ENCODE measurements at places on chromosomes 2 and 18. TPM values are rescaled to one million over a fixed set of nuclear protein-coding genes. Genes with fewer than 3 reads are reported as not detected.

Gene BZW1
- total RNA-seq: 193 TPM

Gene SIX3
- not detected for total RNA-seq

Gene TMEM178A
- 5.0 TPM for total RNA-seq

Gene CACNB4
- 5.0 TPM for total RNA-seq

Gene ANKRD30BL
- total RNA-seq: not detected

Gene TXNDC2
- total RNA-seq: 0.21 TPM

Gene CFAP65
- total RNA-seq: not detected

GRCh38 chr2:164515030-164515429, 106.3 kb downstream of the GRB14 start:
- DNase-seq: no peak

DNA sequence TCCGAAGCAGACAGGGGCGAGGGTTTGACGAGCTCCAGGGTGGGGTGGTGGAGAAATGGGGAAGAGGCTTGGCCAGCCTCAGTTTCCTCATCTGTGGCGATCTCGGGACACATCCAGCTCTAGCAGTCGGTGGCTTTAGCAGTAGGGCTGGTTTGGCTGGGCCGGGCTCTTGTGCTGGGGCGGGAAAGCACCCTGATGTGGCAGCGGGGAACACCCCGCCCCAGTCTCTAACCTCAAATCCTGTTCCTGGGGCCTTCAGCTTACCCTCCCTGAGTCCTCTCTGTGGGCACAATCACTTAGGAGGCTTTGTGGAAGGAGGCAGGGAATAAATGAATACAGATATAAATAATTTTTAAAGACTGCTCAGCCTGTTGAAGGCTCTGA, 26.5 kb upstream of the MCFD2 start:
- DNase-seq: peak; percentile 78

DNA sequence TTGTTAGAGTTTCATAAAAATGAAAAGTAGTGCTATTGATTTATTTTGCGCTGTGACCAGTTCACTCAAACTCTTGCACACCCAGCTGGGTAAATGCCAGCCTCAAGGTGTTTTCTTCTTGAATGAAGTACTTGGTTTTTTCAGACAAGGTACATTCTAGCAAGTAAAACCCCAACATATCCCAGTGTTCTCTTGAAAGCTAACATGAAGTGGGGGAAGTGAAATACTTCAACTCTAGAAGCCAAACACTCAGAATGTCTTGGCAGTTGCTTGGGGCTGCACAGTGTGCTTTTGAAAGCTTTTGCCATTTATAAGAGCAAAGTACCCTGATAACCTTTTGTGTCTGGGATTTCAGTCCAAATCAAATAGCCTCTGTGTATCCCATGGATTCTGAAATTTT, 13.4 kb downstream of the NPAS2 start:
- DNase-seq: no peak

DNA sequence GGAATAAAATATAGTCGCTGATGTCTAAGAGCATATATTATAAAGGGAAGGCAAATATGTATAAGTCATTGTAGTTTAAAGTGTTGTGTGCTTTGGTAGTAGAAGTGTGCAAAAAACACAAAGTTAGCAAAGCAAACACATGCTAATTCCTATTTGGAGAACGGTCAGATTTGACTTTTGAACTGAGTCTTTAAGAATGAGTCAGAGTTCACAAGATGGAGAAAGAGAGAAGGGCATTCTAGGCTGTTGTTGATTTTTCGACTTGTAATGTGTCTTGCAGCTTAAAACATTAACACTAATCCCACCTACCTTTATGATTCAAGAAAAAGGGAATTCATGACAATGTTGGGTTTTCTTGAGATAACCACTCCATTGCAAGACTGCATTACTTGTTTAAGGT, 98.1 kb downstream of the CRIM1 start:
- DNase-seq: no peak

- DNase-seq: no peak
Measured at GRCh38 chr18:26869640-26870039, 4.1 kb upstream of the AQP4 start.

DNA sequence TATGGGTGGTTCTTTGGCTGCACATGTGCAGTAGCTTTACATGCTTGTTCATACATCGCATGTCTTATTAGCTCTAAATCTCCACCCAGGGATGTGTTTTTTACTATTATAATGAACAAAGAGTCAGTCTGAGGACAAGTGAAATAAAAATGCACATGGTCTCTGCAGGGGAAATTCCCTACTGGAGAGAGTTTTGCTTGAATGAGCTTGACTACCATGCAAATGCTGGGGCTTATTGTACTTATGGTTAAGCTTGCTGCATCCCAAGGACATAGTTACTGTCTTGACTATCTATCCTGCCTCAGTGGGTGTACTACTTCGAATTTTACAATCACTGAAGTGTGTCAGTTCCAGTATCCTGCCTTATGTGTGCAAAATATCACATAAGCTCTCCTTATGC, 362.7 kb downstream of the TDRD15 start:
- no peak for DNase-seq

GRCh38 chr2:179240481-179241451, 23.9 kb downstream of the SESTD1 start:
- no peak for DNase-seq

GRCh38 chr2:218168635-218169462, 2.1 kb upstream of the CXCR1 start:
- peak; percentile 78 for DNase-seq

DNA sequence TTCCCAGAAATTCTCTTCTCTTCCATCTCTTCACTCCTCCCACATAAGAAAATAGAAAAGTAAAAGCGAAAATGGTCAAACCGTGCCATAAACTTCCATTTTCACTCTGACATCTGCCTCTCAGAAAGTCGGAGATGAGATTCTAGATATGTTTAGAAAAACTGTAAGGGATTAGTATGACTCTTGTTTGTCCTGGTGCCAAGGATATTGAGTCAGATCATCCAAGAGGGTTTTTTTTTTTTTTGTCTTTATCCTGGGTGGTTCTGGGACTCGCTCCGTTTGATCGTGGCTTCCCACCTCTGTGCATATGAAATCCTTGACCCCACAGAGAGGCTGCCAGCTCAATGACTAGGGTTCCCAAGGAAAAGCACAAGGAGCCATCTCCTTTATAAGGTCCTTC, 17.3 kb downstream of the EN1 start:
- DNase-seq: no peak

- no peak for DNase-seq
Measured at GRCh38 chr2:230758566-230759480, 46.2 kb downstream of the CAB39 start.
